GM06990 (cell line): ENCODE measurements at places on chromosomes 3 and 15.

DNA sequence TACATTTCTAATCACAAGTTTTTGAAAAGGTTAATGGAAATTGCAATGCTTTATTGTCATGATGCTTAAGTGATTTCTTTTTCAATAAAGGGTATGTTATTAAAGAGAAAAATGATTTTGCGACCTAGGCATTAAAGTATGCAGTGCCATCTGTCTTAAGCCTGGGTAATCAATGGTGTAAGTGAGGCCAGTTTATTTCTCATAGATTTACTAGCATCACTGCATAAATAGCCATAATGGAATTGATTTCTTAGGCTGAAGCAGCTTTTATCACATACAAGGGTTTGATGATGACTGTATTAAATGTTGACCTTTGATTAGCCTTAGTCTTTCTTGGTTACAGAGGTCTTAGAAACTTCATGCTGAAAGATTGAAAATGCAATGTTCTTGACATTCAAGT lies 347.4 kb downstream of the FEZF2 start:
- DNase-seq, result no peak

GRCh38 chr3:151425627-151426340 lies 35.1 kb downstream of the IGSF10 start:
- no peak for DNase-seq

DNA sequence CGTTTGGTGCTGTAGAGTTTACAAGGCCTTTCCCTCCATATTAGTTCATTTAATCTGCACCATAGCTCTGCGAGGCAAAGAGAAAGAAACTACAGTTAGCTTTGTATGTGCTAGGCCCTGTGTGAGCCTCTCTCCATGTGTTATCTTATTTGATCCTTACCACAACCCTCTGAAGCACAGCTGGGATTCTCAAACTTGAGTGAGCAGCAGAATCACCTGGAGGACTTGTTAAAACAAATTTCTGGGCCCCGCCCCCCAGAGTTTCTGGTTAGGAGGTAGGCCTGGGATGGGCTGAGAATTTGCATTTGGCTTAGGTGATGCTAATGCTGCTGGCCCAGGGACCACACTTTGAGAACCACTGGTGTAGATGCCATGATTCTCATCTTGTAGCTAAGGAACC lies 12.3 kb downstream of the CA12 start:
- DNase-seq, result no peak

DNA sequence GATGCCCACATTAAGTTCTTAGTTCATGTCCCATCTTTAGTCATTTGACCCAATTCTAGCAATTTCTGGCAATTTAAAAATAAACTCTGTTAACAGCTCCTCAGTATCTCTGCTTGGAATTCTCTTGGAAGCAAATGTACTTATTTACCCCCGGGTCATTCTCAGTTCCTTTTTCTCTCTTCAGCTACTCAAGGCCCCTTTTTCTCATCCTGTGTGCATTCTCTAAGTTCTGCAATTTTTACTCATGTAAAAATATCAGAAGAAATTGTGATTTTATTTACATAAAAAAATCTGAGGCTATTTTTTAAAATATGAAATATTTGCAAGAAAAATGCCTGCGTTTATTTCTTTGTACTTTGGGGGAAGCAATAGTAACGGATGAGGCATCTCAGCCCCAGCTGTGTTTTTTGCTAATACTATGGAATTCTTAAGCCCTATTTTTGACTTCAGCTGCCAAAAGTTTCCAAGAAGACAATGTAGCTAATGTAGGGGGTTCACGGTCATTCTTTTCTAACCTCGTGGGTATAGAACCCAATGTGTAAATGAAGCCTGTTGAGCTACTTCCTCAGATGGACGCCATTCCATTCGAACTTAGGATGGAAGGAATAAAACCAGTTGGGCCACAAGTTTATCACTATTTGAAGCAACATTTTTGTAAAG lies 20.0 kb downstream of the CERS3 start:
- DNase-seq, result no peak

GRCh38 chr15:82301296-82302016 lies 38.8 kb downstream of the SAXO2 start:
- DNase-seq, result no peak

DNA sequence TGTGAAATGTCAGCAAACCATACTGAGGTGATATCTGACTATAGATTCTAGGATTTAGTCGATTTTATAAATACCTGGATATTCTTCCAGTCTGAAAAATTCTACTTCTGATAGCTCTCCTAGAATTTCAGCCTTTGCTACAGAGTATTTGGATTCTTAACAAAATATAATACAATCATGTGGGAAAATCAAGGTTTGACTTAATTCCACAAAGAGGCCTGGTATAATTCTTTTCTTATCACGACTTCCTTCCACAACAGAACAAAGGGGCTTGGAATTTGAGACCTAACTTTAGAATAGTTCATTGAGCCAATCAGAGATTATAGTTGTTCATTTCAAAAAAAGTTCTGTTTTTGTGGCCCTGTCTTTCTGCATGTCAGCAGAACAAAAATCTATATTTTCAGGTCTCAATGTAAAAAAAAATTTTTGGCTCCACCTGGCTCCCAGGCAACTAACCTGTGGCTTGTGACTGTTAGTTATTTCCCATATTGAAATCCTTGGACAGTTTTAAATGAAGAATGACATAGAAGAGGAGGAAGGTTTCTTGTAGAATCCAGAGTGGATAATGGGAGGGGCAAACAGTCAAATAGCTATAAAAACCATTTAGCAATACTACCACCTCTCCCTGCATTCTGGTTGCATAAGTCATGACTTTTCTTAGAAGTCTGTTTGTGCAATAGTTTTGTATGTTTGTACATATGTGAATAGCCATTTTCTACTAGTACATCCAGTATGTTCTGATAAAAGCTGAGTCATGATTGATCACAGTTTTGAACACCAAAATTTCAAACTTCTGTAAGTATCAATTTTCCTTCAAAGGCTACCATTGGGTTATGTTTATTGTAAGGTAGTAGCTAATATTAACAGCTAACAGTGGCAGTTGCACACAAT lies 4.0 kb downstream of the TM4SF1 start:
- no peak for DNase-seq

DNA sequence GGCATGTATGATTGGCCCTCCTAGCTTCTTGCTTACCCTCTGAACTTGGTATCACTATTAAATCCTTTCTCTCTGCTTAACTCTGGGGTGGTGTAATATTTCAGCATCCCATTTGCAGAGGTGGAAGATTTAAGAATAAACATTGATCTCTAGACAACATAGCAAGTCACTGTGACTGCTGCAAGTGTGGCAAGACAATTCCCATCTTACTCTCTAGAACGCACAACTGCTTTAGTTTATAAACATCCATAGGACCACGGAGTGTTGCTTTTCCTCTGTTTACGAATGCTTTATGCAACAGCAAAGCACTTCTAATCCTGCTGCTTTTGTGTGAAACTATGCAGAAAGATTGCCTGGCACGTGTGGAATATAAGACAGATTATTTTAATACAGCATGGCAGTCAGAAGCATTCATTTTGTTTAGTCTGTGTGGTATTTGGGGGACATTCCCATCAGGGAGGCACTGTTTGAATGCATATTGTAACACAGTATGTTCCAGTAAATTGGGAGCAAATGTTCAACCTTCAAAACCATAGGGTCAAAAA lies 338.9 kb upstream of the TMCO5A start:
- DNase-seq, result no peak

DNA sequence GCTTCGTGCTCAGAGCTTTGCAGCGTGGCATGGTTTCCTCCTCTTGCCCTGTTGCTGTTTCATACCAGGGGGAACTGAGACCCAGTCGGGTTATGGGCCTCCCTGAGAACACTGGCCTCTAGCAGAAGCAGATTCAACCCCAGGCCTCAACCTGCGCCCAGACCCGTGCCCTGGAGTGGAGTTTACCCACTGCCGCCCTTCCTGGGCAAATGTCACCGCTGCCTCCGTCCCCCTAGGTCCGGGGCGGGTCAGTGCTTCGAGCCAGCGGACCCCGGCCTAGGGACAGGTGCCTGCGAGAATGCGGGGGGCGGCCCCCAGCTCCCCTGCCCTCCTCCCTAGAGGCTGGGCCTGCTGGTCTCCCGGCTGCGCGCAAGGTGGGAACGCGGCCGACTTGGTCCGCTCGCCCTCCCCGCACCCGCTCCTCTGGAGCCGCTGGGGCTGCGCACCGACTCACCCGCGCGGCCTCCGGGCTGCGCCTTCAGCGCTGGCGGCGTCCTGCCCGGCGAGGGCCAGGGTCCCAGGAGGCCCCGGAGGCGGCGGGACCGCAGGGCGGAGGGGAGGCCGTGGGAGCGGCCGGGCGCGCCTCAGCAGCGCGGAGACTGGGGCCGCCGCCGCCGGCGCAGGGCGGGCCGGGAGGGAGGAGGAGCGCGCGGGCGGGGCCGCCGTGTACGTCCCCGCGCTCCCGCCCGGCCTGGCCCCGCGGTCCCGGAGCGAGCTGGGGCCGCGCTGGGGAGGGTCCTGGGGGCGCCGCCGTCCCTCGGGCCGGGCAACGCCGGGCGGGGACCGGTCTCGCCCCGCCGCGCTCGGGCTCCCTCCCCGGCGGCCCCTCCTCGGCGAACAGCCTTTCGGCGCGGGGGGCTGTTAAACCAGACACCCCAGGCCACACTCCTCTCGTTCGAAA lies at the start of gene PIGZ:
PIGZ (minus strand) TSS at position 601 of the 901 bp plus-strand sequence. CDS start 16,802 bp downstream, outside the sequence.
- peak; percentile 72 for DNase-seq

DNA sequence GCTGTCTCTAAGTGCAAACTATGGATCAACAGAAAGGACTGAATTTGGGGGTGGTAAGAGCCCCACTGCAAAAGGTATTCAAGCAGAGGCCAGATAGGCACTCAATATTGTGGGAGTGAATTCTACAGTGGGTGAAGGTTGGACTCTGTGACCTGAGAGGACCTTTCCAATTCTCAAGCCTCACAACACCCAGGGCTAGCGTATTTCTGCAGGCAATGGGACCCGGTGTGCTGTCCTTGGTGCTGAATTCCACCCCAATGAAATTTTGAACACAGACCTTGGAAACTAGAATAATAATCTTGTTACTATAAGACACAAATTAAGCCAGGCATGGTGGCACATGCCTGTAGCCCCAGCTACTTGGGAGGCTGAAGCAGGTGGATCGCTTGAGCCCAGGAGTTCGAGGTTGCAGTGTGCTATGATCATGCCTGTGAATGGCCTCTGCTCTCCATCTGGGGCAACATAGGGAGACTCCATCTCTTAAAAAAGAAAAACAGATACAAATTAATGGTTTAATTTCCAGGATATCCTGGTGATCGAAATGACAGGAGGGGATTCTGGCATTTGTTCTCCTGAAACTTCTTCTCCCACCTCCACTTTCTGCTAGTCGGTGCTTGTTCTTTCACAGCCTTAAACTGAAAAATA lies 135.4 kb downstream of the RAB11A start:
- no peak for DNase-seq

DNA sequence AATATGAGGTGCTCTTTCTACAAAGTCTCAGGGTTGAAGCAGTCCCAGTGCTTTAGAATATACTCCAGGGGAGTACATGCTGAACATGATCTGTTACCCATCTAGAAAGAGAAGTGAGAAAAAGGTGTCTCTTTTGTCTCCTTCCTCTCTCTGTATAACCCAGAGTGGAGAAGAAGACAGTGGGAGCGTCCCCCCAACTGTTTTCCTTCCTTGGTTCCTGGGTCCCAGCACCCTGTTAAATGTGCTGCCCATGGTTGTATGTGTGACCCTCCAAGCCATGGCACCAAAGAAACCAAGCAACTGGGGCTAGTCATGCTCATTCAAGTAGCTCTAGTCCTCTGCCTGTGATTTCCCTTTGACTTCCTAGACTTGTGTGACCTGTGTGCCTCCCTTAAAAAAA lies 683.7 kb downstream of the TBL1XR1 start:
- no peak for DNase-seq

GRCh38 chr3:175857666-175858270 lies 998.6 kb downstream of the NAALADL2 start:
- no peak for DNase-seq

DNA sequence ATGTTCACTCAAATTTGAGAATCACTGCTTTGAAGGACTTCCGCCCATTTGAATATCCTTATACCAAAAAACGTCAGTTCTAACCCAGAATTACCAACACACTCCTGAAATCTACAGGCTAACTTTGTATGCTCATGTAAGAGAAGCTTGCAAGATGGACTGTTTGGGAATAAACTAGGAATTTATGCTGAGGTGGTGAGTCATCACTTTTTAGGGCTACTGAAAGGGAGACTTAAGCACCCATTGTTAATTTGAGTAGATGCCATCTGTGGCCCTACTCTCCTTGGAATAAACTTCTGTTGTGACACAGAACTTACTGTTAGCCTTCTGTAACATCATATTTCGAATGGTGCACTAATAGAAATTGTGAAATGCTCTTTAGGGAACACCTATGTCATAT lies 74.6 kb downstream of the FGF12 start:
- no peak for DNase-seq

DNA sequence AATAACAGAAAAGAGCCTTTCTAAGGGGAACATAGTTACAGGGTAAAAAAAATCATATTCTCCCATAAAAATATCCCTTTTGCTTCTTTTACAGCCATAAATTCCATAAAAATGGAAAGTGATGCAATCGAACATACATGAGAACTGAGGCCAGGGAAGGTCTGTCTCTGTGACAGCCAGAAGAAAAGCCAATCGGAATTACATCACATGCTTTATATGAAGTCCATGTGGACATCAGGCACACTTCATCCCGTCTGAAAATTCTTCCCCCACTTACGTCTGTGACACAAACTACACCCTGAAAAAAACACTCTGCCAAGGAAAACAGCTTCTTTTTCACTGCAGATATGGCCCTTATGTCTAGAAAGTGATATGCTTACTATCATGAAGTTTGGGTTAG lies 323.5 kb downstream of the ERC2 start:
- DNase-seq, result no peak

GRCh38 chr3:30502742-30503073 lies 103.7 kb upstream of the TGFBR2 start:
- no peak for DNase-seq

GRCh38 chr3:25478964-25479726 lies 51.1 kb downstream of the RARB start:
- DNase-seq, result no peak

GRCh38 chr3:4091786-4092185 lies 211.4 kb upstream of the SETMAR start:
- no peak for DNase-seq

DNA sequence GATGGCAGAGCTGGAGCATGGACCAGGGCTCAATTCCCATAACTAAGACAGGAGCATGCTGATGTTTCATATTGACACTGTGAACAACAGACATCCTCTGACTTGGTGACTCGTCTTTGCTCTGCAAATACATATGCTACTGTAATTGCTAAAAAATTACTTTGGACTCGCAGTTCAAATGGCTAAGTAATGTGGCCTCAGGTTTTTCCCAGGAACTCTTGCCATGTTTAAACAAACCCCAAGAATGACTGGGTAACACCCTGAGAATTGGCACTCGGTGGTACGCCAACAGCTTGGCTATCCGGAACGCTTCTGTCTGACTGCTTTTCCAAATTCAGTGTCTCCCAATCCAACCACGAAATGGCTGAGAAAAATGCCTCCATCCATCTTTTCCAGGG lies 456.7 kb upstream of the THBS1 start:
- DNase-seq, result no peak

GRCh38 chr3:160057331-160057730 lies 68.7 kb downstream of the IL12A start:
- DNase-seq, result no peak

DNA sequence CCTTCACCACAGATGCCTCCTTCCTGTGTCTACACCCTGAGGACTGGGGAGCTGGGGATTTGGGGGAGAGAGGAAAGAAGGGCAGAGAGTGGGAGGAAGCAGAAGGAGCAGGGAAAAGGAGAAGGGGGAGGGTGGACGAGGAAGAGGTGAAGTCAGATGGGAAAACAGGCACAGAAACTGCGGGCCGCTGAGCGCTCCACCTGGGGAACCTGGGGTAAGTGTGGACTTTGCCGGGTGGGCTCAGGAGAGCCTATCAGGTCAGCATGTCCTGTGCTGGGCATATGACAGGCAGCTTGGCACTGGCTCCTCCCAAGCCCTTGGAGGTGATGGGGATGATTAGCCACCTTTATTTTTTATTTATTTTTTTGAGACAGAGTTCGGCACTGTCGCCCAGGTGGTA lies 62.6 kb downstream of the CORO2B start:
- no peak for DNase-seq
